HEK293T (cell line): ENCODE measurements at places on chromosomes 4 and X.
A peak's percentile ranks its signal among the peaks of the same experiment; 100 is the strongest.

- no peak for DNase-seq
Measured at GRCh38 chrX:12325171-12325570, 186.9 kb downstream of the FRMPD4 start.

DNA sequence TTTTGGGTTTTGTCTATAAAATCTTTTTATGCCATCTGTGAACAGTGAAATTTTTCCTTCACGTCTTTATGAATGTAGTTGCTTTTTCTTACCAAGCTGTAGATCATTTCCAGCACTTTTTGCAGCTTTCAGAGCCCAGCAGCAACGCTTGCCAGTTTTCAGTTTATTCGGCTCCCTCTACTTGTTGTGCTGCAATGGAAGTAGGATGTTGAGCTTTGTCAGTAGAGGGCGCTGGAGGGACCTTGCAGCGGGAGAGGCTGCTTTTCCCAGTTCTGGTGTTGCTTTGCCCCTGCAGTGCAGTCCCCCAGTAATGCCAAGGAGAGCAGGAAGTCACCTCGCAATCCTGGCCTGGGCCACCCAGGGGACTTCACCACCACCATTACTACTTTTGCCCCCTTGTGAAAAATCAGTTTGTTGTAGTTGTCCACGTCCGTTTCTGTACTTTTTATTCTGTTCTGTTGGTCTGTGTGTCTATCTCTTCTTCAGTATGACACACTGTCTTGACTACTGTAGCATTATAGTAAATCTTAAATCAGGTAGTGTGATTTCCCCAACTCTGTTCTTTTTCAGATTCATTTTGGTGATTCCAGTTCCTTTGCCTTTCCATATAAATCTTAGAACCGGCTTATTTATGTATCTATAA is 21.8 kb downstream of the CMC4 start:
- peak; percentile 77 for DNase-seq

DNA sequence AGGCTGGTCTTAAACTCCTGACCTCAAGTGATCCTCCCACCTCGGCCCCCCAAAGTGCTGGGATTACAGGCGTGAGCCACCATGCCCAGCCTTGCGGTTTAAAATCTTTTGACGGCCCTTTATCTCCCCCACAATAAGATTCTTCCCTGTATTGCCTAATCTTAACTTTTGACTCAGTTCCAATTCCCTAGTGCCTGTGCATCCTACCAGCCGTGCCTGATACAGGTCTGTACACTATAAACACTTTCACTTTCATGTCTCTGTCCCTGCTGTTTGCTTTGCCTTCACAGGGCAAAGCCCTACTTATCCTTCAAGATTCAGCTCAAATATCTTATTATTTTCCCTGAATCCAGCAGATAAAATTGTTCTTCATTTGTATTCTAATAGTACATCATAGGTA is 74.6 kb downstream of the WDR44 start:
- no peak for DNase-seq

GRCh38 chr4:11428231-11428898 is at the start of gene HS3ST1:
HS3ST1 (minus strand) TSS chr4:11428894; CDS start chr4:11400005, 28,889 bp downstream.
- no peak for DNase-seq

DNA sequence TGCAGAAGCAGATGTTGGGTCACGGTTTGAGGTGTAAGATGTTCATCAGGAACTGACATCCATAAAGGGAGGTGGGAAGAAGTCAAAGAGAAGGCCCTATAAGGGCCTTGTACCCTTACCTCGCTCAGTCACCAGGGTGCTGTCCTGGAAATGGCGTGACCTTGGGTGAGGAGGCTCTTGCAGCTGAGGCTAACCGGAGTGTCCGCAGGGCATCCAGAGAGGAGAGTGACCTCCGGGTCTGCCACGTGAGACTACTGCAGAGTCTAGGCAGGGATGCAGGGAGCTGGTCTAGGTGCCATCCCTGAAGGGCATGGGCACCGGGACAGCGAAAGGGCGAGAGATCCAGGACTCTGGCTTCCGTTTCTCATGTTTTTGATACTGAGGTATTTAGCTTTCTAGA is 28.7 kb upstream of the IRAK1 start:
- DNase-seq = no peak

- no peak for DNase-seq
Measured at GRCh38 chr4:118112117-118113046, 78.1 kb downstream of the NDST3 start.

GRCh38 chrX:107324493-107325310 is 118.3 kb downstream of the DNAAF6 start:
- peak; percentile 25 for DNase-seq

GRCh38 chr4:45475548-45475947 is 648.3 kb downstream of the GABRG1 start:
- no peak for DNase-seq

DNA sequence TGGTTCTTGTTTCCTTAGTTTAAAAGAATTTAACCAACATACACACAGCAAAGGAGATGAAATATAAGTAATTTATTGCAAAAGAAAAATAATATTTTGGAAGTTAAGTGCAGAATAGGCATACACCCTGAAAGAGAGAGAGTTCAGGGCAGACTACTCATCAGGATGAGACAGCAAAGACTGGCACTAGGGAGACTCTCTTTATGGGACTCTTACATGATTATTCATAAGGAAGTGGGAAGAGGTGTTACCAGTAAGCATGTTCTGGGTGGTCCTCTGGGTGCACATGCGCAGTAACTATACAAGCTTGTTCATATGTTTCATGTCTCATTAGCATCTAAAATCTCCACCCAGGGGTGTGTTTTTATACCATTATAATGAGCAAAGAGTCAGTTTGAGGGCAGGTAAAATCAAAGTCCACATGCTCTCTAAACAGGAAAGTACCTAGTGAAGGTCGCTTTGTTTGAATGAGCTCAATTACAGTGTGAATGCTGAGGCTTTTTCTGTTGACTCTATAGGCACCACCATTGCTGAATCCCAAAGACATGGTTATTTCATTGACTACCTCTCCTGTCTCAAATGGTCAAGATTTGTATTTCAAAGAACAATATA is 38.2 kb upstream of the PRDM5 start:
- no peak for DNase-seq
